ENCODE measurements at places on chromosomes 3 and 15.

GRCh38 chr15:46409841-46410301, 775.0 kb downstream of the SQOR start:
- DNase-seq = no peak

DNA sequence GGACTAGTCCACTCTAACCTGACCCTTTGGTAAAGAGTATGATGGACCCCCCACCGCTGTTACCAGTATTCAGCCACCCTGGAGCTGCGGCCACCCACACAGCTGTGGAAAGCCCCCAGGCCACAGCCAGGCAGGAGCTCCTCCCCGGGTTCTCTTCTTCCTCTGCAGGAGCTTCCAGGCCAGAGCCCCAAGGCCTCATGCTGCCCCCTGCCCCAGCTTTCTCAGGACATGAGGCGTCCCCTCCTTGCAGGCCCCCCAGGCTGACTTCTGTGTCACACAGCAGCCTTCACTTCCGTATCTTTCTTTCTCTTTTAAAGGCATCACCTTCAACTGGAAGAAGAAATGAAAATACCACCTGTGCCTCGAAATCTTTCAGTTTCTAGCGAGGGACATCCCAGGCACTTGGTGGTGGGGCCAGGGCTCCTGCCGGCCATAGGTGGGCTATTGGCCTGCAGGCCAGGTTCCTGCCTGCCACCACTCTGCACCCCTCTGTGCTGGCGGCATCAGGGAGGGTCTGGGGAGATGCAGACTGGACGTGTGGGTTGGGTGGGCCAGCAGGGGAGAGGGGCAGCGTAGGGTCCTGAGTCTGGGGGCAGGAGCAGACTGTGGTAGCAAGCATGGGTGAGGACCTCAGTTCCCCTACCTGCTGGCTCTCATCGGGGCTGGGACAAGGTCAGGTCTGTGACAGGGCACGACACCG, 19.9 kb downstream of the KLF13 start:
- DNase-seq = no peak

DNA sequence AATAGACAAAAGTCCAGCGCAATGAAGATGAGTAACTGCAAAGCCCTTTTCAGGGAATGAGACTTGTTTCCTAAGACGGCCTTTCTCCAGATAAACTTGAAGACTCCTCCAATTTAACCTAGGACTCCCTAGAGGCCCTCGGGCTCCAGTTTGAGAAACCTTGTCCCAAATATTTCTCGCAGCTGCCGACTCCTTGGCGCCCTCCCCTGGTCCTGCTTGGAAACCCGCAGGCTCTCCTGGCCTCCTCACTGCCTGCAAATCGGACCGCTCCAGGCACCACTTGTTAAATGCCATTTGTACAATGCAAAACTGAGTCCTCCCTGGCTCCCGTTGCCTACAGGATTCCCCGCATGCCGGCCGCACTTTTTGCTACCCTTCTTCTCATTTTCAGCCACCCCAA, 36.8 kb downstream of the MUC4 start:
- DNase-seq = peak; percentile 47

GRCh38 chr3:67614195-67614594, 40.2 kb downstream of the SUCLG2 start:
- no peak for DNase-seq

DNA sequence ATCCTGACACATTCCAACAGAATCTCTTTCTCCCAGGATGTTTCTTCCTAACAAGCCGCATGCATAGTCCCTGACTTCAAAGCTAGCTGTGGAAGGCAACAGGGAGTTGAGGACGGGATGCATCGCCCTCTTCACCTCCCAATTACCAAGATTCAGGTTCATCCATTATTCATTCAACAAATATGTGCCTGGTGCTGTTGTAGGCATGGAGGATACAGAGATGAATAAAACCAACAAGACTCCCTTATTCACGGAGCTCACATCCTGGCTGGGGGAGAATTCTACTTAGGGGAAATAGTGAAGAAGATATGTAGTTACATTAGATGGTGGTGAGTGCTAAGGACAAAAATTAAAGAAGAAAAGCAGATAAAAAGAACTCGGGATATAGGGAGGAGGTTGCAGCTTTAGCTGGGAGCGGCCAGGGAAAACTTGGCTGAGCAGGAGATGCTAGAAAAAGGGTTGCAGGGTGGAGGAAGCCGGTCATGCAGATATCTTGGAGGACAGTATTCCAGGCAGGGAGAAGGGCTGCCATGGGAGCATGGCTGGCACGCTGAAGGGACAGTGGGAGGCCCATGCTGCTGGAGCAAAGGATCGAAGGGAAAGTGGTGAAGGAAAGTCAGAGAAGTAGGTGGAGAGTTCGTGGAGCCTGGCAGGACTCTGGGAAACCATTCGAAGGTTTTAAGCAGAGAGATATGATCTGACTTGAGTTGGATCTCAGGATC, 5.0 kb downstream of the ITGB5 start:
- no peak for DNase-seq

GRCh38 chr15:57048930-57049549, 130.6 kb downstream of the TCF12 start:
- no peak for DNase-seq

DNA sequence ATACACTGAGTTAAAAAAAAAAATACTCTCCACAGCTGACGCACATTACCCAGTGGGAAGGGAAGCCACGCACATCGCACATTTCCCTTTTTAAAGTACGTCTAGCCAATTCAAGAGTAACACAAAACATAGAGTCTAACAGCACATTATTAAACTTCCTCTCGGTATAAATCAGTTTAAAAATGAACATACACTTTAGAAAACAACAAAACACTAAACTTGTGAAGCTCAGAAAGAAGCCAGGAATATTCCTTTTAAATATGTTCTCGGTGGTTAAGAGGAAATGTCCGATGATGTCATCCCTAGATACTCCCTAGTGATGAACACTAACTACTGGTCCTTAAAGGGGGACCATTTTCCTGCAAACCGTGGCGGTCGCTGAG, 721 bp downstream of the MYEF2 start:
- DNase-seq = peak; percentile 56

DNA sequence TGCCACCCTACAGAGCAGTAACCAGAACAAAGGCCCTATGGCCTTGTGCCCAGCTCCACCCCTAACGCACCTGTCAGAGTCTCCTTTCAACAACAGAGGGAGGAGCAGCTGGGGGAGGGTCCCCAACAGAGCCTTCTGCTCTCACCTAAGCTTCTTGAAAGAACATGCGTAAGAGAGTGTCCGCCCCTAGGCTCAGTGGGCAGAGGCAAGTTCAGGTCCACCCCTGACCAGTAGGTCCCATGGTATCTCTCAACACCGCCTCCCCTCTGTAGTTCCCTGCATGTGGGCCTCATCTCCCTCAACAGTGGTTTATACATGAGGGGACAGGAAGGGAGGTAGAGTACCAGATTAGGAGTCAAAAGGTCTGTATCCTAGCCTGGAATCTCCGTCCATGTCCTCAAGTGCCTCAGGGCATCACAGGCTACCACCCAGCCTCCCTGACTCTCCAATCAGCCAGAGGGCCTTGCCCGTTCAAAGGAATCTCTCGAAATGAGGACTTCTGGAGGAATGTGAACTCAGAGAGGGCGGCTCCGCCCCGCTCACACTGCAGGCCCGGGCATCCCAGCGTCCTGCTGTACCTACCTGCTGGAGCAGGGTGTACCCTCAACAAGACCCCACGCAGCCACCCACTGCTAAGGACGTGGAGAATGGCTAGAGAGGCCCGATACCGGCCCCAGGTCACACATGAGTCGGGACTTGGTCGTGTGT, 680 bp downstream of the POC1A start:
- DNase-seq = peak; percentile 3

- DNase-seq = no peak
These were observed 77.0 kb upstream of the PRR23C start for GRCh38 chr3:139121513-139122220.

- DNase-seq = no peak
These were observed 603.7 kb upstream of the ALCAM start for GRCh38 chr3:104763007-104763406.

DNA sequence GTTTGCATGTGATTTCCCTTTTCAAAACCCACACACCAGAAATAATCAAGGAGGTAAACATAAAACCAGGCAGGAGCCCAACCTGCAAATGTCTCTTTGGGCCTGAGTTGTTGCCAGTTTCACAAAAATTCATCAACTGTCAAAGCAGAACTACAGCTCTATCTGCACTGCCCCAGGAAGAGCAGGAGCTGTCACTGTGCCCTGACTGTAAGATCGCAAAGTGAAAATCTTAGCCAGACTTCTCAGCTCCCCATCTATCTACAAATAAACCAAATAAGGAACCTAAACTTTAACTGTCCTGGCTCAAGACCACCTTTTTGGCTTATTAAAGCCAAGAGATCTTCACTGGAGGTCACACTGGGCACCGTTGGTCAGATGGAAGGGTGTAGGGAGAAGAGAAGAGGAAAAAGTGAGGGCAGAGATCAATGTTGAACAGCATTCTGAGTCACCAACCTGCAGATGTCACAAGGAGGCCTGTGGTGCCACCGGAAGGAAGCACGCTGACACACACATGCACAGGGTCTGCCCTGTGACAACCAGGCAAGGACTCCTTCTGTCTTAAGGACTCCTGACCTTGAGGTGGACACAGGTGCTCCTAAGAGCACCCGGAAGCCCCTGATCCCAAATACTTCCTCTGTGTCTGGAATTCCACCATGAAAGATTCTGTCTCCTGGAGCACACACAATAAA, 58.7 kb downstream of the RPN1 start:
- DNase-seq = no peak

DNA sequence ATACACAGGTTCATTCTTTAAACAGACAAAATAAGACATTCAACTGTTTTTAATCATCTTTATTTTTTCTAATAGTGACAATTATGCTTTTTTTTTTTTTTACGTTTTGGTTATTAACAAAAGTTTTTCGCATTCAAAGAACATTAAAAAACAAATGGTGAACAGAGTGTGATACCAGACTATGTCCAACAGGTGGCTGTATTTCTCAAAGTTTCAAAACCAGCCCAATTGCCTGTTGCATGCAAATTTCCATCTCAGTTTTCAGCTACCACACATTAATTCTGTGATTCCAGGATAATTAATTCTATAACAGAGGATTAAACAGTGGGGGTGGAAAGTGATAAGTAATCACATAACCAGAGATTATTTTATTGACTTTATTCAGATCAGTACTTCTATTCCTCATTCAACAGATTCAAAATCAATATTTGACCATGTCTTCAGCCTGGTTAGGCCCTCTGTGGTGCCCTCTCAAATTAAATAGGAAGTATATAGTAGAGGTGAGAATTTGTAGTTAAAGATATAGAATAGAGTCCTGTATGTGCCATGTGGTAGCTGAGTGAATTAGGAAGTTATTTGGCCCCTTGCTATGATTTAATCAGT, 122.2 kb upstream of the DCBLD2 start:
- peak; percentile 36 for DNase-seq

DNA sequence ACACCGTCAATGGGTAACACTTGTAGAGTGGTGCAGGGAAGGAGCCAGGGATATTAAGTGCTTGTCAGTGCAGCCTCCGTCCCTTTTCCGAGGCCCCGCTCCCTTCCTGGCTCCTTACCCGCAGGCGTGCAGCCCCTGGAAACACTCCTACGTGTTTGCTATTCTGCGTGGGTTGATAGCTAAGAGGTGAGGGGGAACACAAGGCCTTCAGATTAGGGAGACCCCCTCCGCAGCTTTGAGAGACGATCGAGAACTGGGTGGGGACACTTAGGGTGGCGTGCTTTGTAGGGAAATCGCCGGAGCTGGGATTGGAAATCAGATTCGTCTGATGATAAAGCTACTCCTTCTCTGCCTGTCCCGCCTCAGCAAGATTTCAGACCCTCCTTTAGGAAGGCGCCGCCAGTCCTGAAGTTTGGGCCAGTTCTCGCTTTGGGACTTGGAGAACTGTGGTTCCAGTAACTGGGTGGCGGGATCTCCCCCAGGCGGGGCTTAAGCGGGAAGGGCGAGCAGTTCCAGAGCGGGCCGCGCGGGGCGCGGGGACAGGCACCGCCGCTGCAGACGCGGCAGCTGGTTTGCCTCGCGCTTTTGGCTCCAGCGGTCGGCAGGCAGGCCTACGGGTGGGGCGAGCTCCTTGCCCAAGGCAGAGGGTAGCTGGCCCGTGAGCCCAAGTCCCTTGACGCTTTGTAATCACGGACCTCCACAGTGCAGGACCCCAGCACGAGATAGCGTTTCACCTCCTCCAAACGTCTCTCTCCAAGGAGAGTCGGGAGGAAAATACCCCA, 8.0 kb upstream of the FAM107A start:
- DNase-seq = peak; percentile 36

GRCh38 chr3:127369356-127369935, 81.6 kb upstream of the PRR20G start:
- DNase-seq = no peak

DNA sequence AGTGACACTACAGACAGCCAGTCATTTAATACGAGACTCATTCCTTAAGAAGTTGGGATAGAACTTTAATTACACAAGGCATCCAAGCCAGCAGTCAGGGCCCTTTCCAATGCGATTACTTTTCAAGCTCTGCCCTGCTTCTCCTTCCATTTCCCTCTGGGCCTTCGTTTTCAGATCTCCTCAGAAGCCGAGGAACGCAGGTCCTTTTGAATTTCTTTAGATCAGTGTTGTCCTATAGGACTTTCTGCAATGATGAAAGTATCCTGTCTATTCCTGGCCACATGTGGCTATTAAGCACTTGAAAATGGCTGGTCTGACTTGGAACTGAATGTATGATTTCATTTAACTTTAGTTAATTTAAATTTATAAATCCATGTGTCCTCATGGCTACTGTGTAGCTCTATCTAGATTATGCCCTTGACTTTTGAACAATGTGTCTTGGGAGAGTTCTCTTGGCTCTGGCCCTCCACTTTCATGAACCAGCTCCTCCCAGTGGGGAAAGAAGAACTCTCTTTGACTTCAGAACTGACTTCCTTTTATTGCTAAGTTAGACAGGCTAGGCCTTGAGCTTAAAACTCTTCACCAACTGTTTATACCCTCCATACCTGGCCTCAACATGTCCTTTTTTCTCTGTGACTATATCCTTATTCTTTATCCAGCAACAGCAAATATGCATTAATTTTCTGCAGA, 22.6 kb downstream of the TGFBR2 start:
- no peak for DNase-seq

DNA sequence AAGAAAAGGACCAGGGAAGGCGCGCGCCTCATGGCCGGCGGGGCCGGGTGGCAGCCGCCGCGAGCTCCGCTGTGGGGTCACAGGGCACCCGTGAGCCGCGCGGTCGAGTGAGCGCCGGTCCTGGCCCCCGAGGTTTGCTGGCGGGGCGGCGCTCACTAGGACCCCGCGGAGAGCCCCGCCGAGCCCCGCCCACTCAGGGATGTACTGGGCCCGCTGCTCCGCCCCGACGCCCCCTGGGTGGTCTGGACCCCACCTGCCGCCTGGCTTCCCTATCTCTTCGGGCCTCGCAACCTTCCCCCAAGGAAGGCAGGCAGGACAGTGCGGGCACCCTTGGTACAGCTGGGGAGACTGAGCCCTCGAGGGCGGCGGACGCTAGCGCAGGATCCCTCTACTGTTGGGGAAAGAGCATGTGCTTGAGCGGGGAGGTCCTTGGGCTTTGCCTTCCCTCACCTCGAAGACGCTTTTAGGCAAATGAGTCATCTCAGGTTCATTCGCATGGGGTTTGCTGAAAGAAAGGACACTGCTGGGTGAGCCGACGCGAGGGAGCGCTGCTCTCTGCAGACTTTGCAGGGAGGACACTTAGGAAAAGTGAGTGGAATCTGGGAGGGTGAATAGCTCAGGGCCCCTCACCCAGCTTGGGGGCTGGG, at the start of gene CHRNB4:
CHRNB4 (minus strand) TSS at position 109 of the 647 bp plus-strand sequence; CDS start at position 32, 77 bp downstream.
- DNase-seq = no peak

All from NCI-H1436 (cell line).